ENCODE measurements at places on chromosomes 16 and 17.
A peak's percentile ranks its signal among the peaks of the same experiment; 100 is the strongest.

- no peak for DNase-seq
Measured at GRCh38 chr17:64182325-64183012, 52.5 kb upstream of the ERN1 start.

- no peak for DNase-seq
Measured at GRCh38 chr16:2967721-2968161, 1.4 kb upstream of the PAQR4 start.

- DNase-seq = no peak
Measured at GRCh38 chr17:58960068-58960467, 146.6 kb downstream of the TRIM37 start.

GRCh38 chr17:30519707-30520106, 42.5 kb downstream of the GOSR1 start:
- no peak for DNase-seq

- no peak for DNase-seq
Measured at GRCh38 chr16:28821874-28822519, 802 bp upstream of the ATXN2L start.

DNA sequence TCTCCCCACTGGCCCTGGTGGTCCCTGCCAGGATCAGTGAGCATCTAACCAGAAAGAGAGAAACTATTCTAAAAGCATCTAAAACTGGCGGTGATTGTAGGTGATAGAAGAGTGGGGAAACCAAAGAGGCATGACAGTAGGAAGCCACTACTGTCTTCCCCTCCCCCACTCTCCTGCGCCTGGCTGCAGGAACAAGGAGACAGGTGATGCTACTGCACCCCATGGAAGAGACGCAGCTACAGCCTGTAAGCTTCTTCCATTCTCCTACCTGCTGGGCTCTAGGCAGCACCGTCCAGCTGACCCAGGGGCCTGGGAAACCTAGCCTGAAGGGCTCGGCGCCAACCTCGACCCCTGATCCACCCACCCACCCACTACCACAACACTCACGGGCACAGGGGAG, 32.4 kb upstream of the CSNK2A2 start:
- no peak for DNase-seq

DNA sequence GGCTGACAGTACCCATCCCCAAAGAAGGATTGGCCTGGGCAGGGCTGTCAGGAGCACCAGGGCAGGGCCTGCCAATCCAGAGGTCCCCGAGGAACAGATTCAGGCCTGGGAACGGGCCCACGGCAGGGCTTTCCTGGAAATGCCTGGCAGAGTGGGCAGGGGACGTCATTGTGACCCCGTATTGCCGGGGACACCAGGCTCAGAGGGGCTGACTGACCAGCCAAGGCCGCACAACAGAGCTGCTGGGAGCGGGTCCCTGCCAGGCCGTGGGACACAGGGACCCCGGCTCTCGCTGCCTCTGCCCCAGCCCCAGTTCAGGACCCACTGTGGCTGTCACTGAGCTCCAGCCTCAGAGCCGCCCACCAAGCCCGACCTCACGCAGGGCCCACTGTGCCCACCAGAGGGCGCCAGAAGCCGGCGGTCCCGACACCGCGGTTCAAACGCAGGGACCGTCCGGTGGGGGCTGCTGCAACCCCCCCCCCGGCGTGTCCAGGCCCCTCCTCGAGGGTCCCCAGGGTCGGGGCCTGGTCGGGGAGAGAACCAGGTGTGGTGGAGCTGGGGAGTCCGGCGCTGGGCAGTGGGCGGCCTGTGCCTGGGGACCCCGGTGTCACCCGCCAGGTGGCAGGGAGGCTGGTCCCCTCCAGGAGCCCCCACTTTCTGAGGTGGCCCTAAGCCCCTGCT, 15.2 kb upstream of the SSTR5 start:
- DNase-seq = peak; percentile 34

DNA sequence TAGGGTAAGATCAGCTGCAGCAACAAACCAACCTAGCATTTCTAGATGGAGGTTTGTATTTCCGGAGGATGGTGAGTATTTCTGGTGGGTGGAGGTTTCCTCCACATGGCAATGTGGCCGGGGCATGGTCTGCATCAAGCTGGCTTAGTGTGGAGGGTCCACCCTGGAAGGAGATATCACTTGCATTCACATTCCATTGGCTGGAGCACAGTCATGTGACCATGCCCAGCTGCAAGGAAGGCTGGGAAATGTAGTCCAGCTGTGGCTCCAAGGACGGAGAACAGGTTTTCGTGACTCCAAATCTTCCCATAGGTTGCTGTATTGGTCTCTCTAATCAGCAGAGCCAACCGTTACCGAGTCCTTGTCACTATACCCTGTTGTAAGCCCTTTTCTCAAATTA, 68.7 kb downstream of the RAI1 start:
- DNase-seq = peak; percentile 46

All from stimulated activated CD4-positive, alpha-beta T cell treated with anti-CD3 and anti-CD28 coated beads, TNF-alpha, amount 100 ng/mL, for 48 hours (primary cell).